ENCODE measurements at places on chromosomes 5 and 9. TPM values are rescaled to one million over a fixed set of nuclear protein-coding genes. Genes with fewer than 3 reads are reported as not detected.

TNFSF15 gene
- not detected for polyA plus RNA-seq

CBY3 gene
- polyA plus RNA-seq, result not detected

DNA sequence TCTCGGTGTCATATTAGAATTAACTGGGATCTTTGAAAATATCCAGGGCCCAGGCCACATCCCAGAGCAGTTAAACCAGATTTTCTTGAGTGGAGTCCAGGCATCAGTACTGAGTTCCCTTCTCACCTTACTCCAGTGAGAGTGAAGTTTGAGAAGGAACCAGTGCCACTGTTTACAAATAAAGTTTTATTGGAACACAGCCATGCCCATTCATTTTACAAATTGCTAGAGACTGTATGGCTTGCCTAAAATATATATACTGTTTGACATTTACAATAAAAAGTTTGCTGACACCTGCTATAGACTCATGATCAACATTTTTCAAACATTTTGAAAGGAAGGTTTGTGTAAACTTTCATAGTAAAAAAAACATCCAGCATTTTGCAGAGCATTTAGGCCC, 63.7 kb upstream of the DMRT3 start:
- no peak for DNase-seq

DNA sequence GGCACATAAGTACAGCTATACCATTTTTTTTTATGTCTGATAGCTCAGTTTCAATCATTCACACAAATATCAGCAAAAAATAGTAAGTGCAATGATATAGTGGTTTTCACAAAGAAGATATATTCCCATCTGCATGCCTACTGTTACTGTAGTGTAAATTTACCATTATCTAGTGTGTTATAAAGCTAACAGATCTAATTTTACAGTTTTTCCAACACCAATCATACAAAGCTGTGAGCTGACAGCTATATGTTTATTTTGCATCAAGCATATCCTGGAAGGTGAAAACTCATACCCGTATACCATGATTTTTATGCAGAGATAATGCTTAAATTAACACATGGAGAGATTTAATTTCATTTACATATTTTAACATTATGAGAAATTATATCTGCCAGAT, 89.9 kb upstream of the HAPLN1 start:
- no peak for DNase-seq

KCNMB1 gene
- polyA plus RNA-seq, result 1.2 TPM

DNA sequence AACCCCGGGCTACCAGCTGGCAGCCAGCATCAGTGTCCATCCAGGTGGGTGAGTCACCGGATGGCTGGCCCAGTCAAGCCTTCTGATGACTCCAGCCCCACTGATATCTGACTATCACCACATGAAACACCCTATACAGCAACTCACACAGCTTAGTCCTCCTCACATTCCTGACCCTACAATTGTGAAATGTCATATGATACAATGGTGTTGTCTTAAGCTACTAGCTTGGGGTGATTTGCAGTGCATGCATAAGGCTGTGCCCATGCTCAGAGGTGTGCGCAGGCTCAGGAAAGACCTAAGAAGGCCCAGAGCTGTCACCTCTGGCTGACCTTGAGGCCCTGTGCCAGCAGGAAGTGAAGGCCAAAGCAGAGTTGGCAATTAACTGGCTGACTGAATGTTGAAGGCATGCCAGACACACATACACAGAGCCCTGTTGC, 21.5 kb upstream of the SEMA4D start:
- DNase-seq, result no peak

GRCh38 chr9:36862206-36863145, 171.6 kb downstream of the PAX5 start:
- DNase-seq, result no peak

DNA sequence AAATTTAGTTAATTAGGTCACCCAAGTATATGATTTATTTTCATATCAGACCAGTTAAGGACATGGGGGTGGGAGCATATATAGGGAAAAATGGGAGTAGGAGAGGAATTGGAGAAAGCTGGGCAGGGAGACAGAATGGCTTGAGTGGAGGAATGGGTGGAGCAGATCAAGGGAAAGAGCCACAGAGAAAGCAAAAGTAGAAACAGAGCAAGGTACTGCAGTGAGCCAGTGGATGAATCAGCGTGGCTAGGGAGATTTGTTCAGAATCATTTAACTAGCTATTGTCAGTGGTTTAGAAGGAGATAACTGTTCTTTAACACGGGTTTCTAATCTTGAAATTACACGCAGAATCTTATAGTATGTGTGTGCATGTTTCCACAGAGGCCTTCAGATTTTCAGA, 37.4 kb downstream of the SNX24 start:
- DNase-seq, result no peak

DNA sequence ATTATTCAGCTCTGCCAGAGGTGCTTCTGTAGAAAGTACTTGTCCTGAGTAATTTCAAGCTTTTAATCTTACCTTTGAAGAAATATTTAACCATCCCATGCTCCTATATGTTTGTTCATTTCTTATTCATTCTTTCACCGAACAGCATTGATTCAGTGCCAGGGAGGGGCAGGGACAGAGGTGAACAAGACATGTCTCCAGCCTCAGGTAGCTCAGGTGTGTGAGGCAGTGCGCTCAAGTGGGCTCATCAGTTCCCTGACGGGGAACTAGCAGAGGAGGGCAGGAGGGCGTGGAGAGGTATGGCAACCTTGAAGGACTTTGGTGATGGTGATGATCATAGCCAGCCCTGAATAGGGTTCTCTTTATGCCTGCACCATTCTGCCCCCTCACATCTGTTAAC, 25.9 kb downstream of the ERGIC1 start:
- DNase-seq, result no peak

GRCh38 chr5:173477345-173478040, 139.0 kb downstream of the BOD1 start:
- DNase-seq, result no peak

GRCh38 chr9:131714161-131714646, 25.7 kb downstream of the RAPGEF1 start:
- peak; percentile 48 for DNase-seq

DNA sequence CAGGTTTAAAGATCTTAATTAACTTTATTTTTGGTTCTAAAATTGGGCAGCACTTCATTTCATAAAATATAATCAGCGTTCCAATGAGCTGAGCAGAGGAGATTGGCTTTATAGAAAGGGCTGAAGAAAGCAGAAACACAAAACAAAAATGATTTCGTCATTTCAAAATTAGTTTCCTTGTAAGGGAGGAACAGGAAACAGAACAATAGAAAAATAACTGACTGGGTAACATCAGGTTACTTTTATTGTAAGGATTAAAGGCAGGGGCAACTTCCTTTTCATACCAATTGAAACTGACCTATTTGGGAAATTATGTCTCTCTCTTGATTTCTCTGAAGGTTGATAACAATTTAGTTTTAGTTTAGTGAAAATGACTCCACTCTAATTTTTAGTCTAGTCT, 157.1 kb downstream of the ATP10B start:
- no peak for DNase-seq

ADRB2 gene
- 1.8 TPM for polyA plus RNA-seq

DNA sequence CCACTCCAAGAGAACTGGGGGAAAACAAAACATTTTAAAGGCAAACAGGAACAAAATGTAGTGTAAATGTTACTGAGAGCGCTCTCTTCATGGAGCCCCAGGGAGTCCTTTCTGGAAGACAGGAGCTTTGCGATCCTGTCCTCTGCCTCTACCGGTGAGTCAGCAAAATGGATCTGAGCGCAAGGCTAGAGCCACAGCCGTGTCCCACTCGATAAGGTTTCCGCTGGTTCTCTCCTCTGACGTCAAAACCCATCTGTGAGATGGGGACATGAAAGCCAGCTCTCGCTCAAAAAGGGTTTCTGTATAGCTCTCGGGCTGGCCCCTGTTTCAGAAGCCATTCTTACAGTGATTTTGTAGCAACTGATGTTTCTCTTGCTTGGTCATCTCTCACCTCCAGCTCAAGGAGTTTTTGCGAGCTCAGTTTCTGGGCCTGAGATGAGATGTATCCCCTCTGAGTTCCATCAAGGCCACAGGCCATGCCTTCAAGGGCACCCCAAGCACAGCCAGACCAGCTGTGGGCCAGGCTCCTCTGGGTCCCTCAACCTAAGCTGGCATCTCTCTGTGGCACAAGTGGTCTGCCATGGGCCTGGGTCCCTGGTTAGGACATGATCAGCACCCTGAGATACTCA, 101.6 kb downstream of the FSTL4 start:
- DNase-seq, result no peak

- no peak for DNase-seq
These were observed 174.0 kb downstream of the ARHGAP26 start for GRCh38 chr5:142944140-142944539.

- DNase-seq, result no peak
These were observed 74.7 kb upstream of the PCAT7 start for GRCh38 chr9:94480205-94480604.

- DNase-seq, result no peak
These were observed 493.7 kb downstream of the ZNF608 start for GRCh38 chr5:124252747-124253146.

FBLL1 gene
- polyA plus RNA-seq, result 0.25 TPM

SMIM3 gene
- 41.5 TPM for polyA plus RNA-seq

WWC1 gene
- polyA plus RNA-seq, result 7.8 TPM

SLC6A7 gene
- not detected for polyA plus RNA-seq

Measured in heart right ventricle (tissue), 16 donors.